Stimulated activated naive CD4-positive, alpha-beta T cell treated with Interleukin-2 at 50 U/mL for 16 hours (primary cell): ENCODE measurements at places on chromosomes 13 and 19.

GRCh38 chr19:45954156-45954555, 19.5 kb downstream of the NOVA2 start:
- no peak for DNase-seq

DNA sequence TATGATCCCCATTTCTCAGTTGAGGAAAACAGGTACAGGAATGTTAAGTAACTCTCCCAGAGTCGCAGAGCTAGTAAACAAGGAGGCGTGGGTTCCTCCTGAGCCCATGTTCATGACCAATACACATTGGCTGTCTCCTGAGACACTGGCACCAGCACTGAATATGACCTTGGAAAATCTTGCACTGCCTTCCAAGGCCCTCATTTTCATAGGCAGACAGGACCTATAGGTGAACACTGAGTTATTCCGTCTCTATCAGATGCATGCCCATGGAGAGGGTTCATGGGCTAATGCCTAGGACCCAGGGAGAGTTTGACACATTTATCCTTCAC, 504.8 kb downstream of the RFC3 start:
- DNase-seq = no peak

DNA sequence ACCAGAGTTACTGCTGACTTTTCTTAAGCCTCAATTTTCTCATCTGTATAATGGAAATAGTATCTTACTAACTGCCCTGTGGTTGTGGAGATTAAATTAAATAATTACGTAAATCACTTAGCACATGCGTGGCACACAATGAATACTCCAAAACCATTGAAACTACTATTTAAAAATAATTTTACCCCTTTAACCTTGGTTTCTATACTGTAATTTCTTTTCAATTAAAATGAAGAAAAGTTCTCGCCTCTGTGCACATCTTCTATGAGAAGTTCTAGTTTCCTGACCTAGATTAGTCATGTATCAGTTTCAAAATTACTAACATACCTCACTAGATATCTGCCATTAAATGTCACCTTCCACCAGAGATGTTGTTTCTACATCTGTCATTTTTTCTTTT, 5.7 kb downstream of the SLITRK1 start:
- no peak for DNase-seq

- peak; percentile 8 for DNase-seq
These were observed 477.0 kb downstream of the FOXO1 start for GRCh38 chr13:40189426-40189825.

DNA sequence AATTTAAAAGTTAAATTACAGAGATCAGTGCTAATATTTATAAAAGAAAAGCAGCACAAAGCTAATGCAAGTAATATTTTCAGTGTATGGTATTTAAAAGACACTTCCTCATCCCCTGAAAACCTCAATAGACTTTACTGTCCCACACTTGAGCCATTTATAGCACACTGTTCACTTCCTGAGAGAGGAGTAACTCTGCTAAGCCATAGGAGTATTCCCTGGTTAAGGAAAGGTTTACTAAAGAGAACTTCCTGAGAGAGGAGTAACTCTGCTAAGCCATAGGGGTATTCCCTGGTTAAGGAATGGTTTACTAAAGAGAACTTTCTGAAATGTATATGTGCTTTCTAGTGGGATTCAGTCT, 159.4 kb downstream of the NHLRC3 start:
- DNase-seq = no peak

- no peak for DNase-seq
These were observed 1711.8 kb downstream of the SLITRK5 start for GRCh38 chr13:89382981-89383380.

- no peak for DNase-seq
These were observed 1.0 kb downstream of the MBNL2 start for GRCh38 chr13:97223037-97223710.

DNA sequence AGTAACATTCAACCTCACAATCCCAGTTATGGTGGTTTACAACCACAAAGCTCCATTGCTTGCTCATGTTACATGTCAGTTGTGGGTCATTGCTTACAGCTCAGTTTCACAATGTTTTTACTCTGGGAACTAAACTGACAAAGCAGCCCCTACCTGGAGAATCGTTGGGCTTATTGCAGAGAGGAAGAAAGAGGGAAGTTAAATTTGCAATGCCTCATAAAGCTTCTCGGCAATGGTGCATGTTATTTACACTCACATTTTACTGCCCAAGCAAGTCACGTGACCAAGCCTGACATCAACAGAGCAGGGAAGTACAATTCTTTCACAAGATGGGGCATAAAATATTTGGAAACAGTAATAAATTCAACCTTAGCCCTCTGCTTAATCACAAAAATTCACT, 441.6 kb downstream of the TDRD3 start:
- no peak for DNase-seq

- DNase-seq = no peak
These were observed 39.8 kb upstream of the LATS2 start for GRCh38 chr13:21100994-21101757.

DNA sequence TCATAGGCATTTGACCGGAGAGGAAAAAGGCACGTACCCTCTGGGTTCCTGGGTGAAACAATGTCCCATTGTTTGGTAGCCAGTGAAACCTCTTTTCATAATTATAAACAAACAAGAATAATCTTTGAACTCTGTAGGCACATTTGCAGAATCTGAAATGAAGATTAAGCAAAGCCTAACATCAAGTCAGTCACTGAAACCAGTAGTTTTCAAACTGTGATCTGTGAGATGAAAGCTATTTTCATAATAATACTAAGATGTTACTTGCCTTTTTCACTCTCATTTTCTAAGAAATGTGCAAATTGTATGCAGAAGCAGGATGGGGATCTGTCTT, 105.4 kb downstream of the WDFY2 start:
- DNase-seq = no peak

GRCh38 chr19:24048261-24048660, 38.7 kb upstream of the ZNF254 start:
- DNase-seq = no peak

DNA sequence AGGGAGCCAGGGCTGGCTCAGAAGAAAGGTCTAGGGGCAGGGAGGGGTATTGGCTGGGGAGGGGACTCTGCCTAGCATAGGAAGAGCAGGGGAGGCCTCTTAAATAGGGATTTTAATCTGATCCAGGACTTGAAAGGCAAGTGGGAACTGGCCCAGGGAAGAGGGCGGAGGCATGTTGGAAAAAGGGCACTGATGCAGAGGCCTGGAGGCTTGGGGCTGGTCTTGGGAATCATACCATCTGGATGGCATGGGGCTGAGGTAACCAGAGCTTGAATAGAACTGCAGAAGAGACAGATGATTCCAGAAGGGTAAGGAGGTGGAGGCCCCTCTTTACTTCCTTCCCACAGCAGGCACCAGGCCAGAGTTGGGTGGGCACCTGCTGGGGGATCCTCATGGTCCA, 29.1 kb downstream of the CERS4 start:
- DNase-seq = no peak

DNA sequence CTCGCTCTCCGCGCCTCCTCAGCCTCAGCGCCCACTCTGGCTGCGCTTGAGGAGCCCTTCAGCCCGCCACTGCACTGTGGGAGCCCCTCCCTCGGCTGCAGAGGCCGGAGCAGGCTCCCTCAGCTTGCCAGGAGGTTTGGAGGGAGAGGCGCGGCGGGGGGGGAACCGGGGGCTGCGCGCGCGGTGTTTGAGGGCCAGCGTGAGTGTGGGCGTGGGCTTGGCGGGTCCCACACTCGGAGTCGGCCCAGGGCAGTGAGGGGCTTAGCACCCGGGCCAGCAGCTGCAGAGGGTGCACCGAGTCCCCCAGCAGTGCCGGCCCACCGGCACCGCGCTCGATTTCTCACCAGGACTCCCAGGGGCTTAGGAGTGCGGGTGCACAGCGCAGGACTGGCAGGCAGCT, 1220.9 kb downstream of the PCDH9 start:
- DNase-seq = no peak

- DNase-seq = peak; percentile 62
These were observed 14.7 kb downstream of the TLE5 start for GRCh38 chr19:3047496-3048189.

DNA sequence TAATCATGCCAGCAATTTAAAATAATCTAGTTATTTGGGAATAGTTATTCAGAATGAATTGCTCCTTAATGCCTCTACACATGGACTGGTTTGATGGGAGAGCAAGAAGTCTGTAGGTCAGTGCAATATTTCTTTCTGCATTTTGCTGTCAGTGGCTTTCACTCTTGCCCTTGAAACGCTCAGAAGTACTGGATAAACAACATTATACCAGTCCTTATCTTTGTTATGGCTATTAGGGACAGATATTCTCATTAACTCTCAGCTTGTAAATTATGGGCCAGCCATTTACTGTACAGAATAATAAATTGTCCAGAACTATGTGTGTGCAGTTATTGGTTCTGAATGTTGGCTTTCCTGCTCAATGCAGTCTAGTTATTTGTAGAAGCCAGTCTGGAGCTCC, 224.4 kb downstream of the OXGR1 start:
- DNase-seq = no peak
